ENCODE measurements at places on chromosomes 16 and 17. TPM values are rescaled to one million over a fixed set of nuclear protein-coding genes. Genes with fewer than 3 reads are reported as not detected.

Gene FA2H
- total RNA-seq = 1.9 TPM

Gene CORO1A
- total RNA-seq = 1.3 TPM

Gene MAP3K14
- 1.5 TPM for total RNA-seq

Gene SSTR5
- not detected for total RNA-seq

Gene KRT23
- 148 TPM for total RNA-seq

Gene CACNA1H
- 0.24 TPM for total RNA-seq

Gene C16orf92
- not detected for total RNA-seq

Gene LGALS9B
- not detected for total RNA-seq

Gene SLC38A8
- not detected for total RNA-seq

Gene TMEM114
- not detected for total RNA-seq

Gene CDH13
- total RNA-seq = 41.9 TPM

Gene ANKRD11
- 38.8 TPM for total RNA-seq

Gene TLCD3A
- 32.8 TPM for total RNA-seq

Gene MT1X
- 3,595 TPM for total RNA-seq

Gene TEKT3
- total RNA-seq = not detected

Gene CDYL2
- 7.0 TPM for total RNA-seq

Gene GHDC
- 12.8 TPM for total RNA-seq

Gene SMYD4
- 9.4 TPM for total RNA-seq

Gene HS3ST4
- not detected for total RNA-seq

Gene KRTAP2-2
- total RNA-seq = not detected

Gene FOXN1
- total RNA-seq = 0.21 TPM

Gene IL17C
- total RNA-seq = 2.2 TPM

Gene RAPGEFL1
- total RNA-seq = 61.4 TPM

Gene CALB2
- total RNA-seq = 2.1 TPM

Gene CLUH
- 75.7 TPM for total RNA-seq

Gene TMUB2
- 21.4 TPM for total RNA-seq

Gene GGA2
- 19.5 TPM for total RNA-seq

Gene GAST
- total RNA-seq = not detected

All from tracheal epithelial cell (primary cell).